ENCODE measurements at places on chromosomes 6 and 20. TPM values are rescaled to one million over a fixed set of nuclear protein-coding genes. Genes with fewer than 3 reads are reported as not detected.

- no peak for DNase-seq
Observed at GRCh38 chr6:11323666-11324452, 91.4 kb upstream of the NEDD9 start.

DNA sequence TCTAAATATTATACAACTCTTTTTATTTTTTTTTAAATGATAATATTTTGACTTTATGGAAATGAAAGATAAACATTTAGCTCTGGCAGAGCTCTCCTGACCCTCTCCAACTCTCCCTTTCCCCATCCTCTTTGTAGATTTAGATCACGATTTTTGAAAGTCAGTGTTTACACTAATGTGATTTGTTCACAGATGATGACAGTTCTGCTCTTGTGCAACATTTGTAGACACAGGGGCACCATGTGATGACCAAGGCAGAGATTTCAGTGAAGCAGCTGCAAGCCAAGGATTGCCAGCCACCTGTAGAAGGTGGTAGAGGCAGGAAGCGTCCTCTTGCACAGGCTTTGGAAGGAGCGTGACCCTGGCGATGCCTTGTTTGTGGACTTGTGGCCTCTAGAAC is 483.2 kb downstream of the QKI start:
- DNase-seq = no peak

DNA sequence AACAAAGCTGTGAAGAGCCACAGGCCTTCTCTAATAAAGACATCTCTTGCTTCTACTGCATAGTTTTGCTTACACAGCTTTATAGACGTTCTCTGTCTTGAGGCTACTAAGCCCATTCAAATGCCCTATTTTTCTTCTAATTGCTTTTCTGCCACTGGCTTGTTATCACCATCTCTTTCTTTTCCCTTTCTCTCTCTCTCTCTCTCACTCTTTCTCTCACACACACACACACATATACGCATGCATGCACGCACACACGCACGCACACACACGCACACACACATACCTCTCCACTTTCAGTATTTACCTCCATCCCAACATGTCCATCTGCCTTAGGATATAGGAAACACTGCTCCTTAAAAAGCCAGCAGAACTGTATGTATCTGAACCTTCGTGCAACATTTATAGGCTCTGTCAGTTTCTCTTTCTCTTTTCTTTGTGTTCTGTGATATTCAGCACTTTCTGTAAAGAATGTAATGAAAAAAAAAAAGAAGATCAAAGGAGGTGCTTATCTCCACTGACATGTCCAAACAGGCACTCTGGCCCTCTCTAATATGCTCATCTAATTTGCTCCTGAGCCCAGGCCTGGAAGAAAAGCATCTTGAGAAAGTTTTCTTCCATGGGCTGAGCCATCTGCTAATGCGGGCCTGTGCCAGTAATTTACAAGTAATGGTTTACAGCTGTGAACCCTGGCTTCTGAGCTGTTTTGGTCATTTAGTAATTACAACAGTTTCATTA is 1046.7 kb upstream of the MAP3K7 start:
- DNase-seq = peak; percentile 35

The SPINT3 gene
- not detected for total RNA-seq
